Stimulated activated CD8-positive, alpha-beta memory T cell treated with anti-CD3 and anti-CD28 coated beads, Interleukin-4, amount 100 ng/mL, for 48 hours (primary cell): ENCODE measurements at places on chromosomes 12 and 14.

DNA sequence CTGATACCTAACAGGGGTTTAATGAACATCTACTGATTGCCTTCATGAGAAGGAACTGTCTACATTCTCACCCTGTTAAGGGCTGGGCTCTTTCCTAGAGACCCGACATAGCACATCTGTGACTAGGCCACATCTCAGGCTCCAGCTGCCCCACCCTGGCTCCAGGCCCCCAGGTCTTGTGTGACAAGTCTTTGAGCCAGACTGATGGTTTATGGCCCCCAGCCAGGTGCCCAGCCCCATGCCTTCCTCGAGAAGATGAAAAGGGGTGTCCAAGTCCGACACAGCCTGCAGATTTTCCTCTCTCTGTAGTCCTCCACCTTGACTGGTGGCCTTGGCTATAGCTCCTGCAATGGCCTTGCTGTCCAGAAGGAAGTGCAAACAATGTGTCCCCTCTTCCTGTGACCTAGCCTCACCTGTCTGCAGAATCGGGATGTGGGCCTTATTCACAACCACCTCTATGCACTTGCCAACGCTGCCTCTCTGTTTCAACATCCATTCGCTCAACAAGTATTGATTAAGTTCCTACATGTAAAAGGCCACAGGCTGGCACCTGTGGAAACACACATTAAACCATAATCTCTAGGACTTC, 4.2 kb downstream of the ACTN1 start:
- DNase-seq: no peak

DNA sequence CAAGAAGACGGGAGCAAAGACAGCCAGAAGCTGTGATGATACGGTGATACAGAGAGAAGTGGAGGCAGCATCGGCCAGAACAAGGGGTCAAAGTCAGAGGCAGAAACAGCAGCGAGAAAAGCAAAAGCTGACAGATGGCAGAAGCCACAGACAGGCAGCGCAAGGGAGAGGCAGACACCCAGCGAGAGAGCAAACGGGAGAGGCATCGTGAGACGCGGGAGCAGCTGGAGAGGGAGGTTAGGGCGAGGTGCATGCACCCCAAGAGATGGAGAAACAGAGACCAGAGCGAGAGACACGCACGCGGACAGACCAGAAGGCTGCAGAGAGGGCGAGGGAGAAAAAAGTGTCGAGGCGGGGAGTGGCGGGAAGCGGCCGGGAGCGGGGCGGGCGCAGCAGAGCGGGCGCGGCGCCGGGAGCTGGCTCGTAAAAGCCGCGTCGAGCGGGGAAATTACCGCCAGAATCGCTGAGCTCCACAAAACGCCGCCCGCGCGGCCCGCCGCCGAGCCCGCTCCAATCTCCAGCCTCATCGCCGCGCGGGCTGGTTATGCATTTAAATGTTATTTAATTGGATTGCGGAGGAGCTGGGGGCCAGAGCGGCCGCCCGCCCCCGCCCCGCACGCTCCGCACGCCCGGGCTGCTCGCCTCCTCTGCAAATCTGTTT, 15.6 kb downstream of the SMUG1 start:
- DNase-seq: peak; percentile 45

DNA sequence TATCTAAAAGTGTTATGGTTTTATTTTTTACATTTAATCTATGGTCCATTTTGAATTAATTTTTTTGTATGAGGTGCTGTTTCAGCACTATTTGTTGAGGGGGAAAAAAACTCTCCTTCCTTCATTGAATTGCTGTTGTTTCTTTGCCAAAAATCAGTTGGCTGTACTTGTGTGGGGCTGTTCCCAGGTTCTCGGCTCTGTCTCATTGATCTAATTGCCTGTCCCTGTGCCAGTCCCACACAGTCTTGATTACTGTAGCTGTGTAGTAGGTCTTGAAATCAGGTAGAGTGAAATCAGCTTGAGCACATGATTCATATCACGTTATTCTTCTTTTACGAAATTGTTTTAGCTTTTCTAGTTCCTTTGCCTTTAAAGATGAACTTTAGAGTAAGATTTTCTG, 109.7 kb downstream of the ADGRD1 start:
- no peak for DNase-seq

DNA sequence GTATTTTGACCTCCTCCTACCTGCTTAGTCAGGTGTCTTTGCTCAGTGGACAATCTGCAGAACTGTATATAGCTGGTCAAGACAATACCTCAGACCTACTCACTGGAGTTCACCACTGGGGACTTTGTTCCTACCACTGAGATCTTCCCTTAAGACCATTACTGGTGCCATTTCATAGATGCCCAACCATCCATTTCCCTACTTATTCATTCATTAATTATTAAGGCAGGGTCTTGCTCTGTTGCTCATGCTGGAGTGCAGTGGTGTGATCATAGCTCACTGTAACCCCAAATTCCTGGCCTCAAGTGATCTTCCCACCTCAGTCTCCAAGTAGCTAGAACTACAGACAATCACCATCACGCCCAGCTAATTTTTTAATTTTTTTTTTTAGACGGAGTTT, 22.8 kb upstream of the CRADD start:
- no peak for DNase-seq

DNA sequence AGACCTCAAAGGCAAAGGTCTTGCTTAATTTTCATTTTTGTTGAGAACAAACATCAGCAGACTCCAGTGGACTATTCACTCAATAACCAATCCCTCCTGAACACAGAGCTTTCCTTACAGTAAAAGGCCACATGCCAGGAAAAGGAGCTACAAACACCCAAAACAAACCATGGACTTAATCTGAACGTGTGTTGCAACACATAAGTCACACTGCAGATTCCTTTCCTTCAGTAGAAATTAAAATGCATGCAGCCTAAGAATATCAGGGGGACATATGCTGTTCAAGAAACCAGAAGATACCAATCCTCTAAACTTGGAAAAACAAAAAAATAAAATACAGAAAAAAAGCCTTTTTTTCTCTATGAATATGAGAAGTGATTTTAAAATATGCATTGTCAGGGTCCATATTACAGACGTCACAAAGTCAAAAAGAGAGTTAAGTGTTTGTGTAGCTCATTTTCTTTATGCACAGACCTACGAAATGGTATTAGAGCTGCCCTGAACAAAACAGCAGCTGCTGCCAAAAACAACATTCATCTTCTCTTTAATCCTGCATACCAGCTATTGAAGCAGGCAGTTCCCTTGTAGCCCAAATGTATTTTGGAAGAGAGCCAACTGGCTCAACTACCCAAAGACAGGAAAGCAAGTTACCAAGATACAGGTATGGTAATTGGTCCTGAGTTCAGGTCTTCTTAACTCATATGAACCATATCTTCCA, 26.2 kb downstream of the KITLG start:
- no peak for DNase-seq

DNA sequence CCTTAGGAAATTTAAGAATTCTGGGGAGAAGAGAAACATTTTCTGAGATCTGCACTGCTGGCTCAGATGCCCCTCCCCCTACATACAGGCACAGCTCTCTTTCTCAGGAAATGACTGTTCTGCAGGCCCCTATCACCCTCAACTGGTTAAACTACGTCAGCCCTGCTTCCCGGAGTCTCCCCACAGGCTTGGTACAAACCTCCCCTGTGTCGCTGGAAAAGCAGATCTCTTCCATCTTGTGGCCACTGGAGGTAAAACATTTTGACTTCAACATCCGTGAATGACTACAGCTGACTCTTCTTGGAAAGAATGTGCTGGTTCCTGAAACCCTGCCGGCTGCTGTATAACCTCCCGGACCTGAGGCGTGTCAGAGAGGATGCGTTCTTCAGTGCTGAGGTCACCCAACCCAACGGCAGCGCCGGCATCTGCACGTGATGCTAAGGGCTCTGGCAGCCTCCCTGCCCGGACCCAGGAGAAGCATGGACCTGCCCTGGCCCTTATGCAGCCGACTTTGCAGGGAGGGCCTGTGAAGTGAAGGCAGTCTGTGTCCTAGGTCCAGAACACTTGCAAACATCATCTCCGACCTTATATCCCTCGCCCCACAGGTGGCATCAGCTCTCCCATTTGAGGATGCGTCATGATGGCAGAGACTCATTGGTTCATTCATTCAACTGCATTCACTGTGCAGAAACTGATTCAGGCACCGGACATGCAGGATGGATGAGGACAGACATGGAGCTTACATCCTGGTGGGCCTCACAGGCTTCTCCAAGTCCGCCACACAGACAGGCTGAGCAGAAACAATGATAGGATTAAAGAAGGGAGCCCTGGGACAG, 129.2 kb downstream of the GCH1 start:
- DNase-seq: peak; percentile 83

GRCh38 chr14:50452296-50452695, 55.6 kb upstream of the CDKL1 start:
- no peak for DNase-seq

GRCh38 chr12:6444704-6445688, at the start of gene CD27:
Gene CD27 (plus strand): TSS chr12:6444955. CDS start chr12:6445096, 141 bp downstream.
- DNase-seq: peak; percentile 49

GRCh38 chr14:50018201-50018932, 98.0 kb downstream of the VCPKMT start:
- no peak for DNase-seq

DNA sequence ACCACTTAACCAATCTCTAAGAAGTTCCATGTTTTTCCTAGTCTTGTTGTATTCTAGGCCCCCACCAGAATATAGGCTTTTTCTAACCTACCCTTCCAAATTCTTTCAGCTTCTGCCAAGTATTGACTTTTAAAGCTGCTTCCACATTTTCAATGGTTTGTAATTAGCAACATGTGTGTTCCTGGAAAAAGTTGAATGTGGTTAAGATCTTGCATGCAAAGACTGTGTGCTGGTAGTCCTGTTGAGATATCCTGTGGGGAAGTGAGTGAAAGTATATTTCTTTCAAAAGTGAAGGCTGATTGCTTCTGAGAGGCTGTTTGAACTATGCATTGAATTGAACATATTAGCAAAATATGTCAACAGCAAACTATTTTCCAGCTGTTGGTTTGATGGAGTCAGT, 646 bp upstream of the OR6C4 start:
- DNase-seq: no peak
